Heart right ventricle (tissue), 16 donors: ENCODE measurements at places on chromosomes 5 and 9. TPM values are rescaled to one million over a fixed set of nuclear protein-coding genes. Genes with fewer than 3 reads are reported as not detected.

GRCh38 chr5:32258424-32258823 is 54.3 kb downstream of the MTMR12 start:
- H3K4me1 ChIP-seq, result peaks cover 9% of the 10 kb centered on the region
- H3K27ac ChIP-seq, result no peak overlapping the region
- H3K27me3 ChIP-seq, result no peaks in the 10 kb centered on the region
- H3K4me3 ChIP-seq, result no peak overlapping the region
- H3K36me3 ChIP-seq, result peaks cover 87% of the 10 kb centered on the region

DNA sequence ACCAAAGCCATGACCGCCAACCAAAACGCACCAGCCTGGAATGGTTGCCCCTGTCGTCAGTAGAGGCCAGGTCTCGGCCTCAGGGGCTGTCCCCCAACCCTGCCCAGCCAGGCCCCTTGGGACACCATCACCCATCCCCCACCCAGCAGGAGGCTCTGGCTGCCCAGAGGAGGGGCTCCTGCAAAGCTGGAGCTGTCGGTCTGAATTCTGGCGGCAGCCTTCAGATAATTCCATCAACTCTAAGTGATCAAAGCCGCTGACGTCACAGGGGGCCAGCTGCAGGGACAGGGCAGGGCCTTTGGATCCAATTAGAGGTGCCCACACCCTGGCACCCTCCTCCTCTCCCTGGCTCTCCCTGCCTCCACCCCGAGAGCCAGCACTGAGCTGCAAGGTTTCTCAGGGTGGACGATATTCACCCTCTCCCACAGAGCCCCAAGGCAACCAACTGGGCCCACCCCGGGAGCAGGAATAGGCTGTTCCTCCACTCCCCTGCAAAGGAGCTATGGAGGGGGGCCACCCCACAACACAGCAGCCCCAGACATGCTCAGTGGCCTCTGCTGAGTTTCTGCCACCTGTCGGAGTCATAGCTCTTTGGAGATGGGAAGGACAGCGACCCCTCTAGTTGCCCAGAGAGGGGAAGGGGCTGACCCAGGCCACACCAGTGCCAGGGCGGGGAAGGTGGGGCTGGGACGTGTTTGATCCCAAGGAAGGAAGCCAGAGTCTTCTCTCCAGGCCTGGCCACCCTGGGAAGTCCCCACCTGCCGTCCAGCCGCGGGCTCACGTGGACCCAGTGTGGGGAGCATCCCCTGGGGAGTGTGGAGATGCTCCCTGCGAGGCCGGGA is 78.4 kb downstream of the NTNG2 start:
- H3K4me3 ChIP-seq, result peak overlapping the region; percentile 70
- H3K27ac ChIP-seq, result no peak overlapping the region
- peaks cover 12% of the 10 kb centered on the region for H3K27me3 ChIP-seq
- no peaks in the 10 kb centered on the region for H3K36me3 ChIP-seq
- no peak for DNase-seq

Gene FAM151B
- 1.7 TPM for total RNA-seq

Gene OR1J4
- total RNA-seq, result not detected

Gene STKLD1
- total RNA-seq, result not detected

Gene ARAP3
- 11.4 TPM for total RNA-seq
